ENCODE measurements at places on chromosomes 4 and X.

GRCh38 chrX:100695991-100696390, 35.9 kb downstream of the SYTL4 start:
- no peak for DNase-seq

- no peak for DNase-seq
Measured at GRCh38 chr4:118760092-118760491, 74.9 kb downstream of the METTL14 start.

GRCh38 chrX:148281920-148282319, 218.5 kb upstream of the AFF2 start:
- no peak for DNase-seq

DNA sequence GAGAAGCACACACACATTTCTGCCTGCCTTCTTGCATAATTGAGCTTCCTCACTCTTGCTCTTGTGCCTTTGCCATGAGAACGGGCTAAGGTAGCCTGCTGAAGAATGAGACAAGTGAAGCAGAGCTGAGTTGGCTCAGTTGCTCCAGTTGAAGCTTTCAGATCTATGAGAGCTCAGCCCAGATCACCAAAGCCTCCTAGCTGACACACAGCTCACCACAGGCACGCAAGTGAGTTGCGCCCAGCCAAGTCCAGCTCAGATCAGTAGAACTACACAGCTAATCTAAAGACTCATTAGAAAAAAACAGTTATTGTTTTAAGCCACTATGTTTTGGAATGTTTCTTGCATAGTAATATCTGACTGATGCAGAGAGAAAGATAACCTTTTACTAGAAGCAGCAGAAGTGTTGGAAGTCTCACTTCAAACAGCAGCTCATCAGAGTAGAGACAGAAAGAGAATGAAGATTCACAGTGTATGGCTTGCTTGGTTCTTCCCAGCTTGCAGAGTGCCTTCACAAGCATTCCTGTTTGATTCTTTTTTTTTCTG, 362.4 kb downstream of the MID1IP1 start:
- no peak for DNase-seq

DNA sequence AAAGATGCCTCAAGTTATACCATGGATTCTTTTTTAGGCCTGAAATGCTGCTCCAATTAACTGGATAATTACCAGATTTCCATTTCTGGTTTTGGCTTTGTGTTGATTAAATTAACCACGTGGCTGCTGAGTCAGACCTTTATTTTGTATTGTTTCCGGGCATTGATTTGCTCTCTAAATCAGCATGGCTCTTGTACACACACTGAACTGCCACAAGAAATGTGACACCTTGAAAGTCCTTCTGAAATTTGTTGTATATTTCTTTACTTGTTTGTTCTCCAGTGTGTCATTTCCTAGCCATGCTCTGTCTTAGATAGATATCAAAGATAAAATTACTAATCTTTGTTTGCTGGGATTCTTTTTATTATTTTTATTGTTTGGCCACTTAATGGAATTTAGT, 11.7 kb downstream of the MTTP start:
- DNase-seq, result no peak

DNA sequence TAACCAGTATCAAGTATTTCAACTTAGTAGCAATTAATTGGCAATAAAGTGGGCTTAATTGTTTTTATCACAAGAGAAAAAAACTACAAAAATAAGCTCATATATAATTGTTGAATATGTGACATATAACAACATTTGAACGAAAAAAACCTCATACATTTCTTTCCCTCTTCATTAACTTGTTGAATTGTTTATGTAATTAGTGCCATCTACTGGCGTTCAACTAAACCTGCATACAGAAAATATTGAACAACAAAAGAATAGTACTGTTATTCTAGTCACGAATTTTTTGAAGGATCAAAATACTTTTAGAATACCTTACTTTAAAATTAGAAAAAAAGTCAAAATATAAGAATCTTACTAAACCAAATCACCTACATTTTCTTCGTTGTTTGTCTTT, 586.5 kb upstream of the FTHL17 start:
- DNase-seq, result peak; percentile 3

DNA sequence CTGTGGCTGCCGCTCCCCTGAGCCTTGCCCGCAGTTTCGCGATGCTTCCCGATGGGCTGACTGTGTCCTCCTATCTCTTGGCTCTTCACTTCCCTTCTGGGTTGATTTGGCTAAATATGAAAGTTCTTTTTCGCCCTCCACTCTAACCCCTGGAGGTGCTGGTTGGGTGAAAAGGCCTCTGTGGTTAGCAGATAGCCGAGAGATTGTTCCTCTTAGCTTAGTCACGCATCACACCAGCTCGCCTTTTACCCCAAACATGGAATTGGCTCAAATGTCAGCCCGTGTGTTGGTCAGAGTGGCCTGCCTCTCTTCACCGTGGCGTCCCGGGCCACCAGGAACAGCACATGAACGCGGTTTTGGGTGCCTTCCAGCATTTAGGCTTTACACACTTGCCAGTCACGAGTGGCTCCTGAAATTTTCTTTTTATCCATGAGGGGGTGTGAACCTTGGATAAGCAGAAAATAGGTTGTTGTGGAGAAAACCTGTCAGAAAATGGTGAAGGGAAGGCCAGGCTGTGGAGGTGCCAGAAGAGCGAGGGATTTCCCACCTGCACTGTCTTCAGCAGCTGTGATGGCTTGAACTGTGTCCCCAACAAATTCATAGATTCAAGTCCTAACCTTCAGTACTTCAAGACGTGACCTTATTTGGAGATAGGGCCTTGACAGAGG, 8.9 kb downstream of the CLCN4 start:
- DNase-seq, result no peak

GRCh38 chr4:157514711-157515110, 294.2 kb downstream of the GRIA2 start:
- DNase-seq, result no peak

- no peak for DNase-seq
Measured at GRCh38 chrX:44874420-44875184, 1.6 kb downstream of the KDM6A start.

DNA sequence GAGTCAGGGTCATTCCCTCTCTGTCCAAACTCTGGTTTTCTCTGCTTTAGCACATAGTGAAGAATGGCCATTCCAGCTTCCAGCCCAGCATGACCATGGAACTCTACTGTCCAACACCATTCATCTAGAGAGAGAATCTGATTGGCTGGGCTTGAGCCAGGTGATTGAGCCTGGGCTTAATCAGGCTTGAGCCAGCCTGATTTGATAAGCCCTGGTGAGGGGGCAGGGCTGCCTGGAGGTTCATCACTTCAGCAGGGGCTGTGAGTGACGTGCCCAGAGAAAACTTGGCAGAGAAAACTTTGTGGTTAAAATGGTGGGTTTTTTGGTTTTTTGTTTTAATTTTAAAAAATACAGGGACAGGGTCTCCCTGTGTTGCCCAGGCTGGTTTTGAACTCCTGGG, 62.5 kb downstream of the KIAA0232 start:
- DNase-seq, result no peak

- no peak for DNase-seq
Measured at GRCh38 chrX:44299177-44299576, 44.3 kb downstream of the EFHC2 start.

- no peak for DNase-seq
Measured at GRCh38 chr4:10438924-10439323, 18.3 kb downstream of the ZNF518B start.

GRCh38 chr4:70356185-70356584, 4.4 kb upstream of the SMR3A start:
- DNase-seq, result no peak

DNA sequence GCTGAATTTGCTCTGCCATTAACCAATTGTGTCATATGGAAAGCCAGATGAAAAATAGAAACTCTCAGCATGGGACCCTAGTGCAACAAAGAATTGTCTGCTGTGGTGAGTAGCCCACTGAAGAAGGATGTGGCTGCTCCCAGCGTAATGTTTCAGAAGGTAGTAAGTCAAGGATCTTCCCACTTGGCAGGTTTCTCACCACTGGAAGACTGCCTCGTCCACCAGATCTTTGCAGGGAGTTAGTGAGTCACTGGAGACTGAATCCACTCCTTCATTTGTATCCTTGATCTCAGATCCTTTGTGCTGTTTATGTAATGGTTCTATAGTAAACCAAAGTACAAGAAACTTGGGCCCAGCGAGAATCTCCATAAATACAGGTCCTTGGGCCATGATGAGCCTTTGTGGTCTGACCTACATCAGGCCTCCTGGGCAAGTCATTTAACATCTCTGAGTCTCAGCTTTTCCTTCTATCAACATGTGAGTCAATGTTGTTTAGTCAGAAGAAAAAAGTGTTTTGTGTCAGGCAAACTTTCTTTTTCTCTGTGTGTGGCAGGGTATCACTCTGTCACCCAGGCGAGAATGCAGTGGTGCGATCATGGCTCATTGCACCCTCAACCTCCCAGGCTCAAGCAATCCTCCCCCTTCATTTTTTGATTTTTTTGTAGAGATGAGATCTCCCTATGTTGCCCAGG, 78.0 kb upstream of the CCDC160 start:
- no peak for DNase-seq

DNA sequence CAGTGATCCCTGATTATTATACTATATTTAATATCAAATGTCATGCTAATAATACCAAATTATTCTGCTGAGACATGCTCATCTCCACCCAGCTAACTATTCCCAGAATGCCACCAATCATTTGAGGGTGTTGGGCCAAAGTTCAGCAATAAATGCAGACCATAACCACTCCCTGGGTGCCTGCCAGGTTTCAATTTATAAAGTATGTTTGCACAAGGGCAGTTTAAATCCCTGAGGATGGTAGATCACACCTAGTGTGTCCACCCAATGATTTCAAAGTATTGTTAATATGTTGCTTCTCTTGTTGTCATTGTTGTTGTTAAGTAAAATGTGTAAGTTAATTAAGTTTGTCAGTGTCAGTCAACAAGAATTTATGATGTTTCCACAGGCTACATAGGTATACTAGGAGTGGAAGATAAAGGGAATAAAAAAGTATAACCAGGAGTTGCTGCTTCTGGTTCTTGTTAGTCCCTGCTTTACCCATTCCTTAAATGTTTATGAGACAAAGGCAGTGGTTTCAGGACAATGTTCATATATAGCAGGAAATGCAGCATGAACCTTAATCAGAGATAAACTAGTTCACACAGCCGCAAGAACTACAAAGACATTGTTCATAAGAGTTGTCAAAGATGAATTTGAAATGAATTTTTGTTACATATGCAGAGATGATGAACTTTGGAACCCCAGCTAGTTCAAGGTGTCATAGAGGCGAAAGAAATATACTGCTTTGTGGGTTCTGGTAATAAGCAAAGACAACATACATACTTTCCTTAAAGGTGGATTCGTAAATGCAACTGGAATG, 25.5 kb downstream of the HPGD start:
- no peak for DNase-seq

DNA sequence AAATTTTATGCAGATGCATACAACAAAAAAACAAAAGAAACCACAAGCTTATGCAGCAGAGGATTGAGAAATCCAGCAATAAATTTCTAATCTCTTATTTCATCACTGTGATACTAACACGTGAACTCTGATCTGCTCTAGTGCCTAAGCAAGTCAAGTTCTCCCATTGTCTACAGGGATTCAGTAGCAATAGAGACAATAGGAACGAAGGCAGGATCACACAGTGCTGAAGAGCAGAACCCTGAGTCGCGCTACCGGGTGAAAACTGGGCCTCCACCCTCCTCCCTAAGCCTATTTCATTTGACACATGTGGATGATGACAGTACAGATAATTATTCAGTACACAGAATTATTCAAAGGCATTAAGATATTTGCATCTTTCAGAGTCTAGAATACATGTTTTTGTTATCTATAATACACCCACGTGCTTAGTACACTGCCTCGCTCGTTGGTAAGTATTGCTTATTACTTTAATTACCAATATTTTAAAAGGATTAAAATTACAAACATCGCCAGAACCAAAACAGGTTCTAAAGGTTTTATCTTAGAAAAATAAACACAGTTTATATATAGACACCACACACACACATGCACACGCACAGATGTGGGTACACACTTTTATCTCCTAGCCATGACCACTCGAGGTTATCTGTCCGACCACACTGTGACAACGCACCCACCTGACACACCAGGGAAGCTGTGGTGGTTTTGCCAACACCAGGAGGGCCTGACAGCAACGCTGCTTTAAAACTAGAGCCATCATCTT, 60.1 kb downstream of the RFC1 start:
- no peak for DNase-seq

GRCh38 chr4:126604268-126604867, 1028.4 kb upstream of the INTU start:
- no peak for DNase-seq

- no peak for DNase-seq
Measured at GRCh38 chr4:90799895-90800294, 672.7 kb downstream of the CCSER1 start.

DNA sequence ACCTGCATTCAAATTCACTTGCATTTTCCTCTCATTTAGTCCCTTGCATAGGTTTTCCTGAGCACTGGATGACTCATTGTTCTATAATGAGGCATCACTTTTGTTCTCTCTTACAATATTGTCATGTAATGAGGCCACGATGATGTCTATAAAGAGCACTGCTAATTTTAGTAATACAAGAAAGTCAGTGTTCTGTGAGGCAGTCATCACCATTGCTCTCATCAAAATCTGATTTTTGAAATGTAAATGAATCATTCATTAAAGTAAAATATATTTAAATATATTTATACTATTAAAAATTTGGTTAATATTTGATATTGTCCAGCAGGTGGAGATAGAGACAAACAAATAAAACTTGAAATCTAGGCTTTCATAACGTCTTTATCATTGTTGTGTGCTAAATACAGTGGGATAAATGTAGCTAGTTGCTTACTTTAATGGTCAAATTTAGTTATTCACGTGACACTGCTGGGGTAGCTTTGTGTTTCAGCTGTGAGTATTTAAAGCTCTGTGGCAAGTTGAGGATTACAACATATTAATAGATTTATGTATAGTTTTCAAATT, 15.4 kb downstream of the HMGB2 start:
- DNase-seq, result no peak

DNA sequence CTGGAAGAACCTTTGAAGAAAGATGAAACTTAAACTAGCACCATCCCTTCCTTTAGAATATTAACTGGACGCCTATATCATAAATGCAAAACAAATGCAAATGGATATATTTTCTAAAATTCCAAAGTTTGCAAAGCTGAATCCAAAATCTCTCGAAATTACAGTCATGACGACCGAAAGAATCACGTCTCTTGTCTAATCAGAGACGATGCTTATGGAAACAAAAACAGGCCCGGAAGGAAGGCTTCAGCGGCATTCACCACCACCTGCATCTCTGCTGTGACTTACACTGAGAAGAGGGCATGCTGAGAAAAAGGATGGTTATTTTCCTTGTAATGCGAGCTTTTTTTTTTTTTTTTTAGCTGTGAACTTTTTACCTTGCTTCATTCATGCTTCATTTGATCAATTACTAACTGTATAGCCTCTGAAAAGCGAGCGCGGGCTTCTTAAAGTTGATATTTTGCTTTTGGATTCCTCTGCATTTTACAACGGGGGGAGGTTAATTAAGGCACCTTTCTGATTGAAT, 209.3 kb downstream of the SOWAHB start:
- DNase-seq, result no peak

- DNase-seq, result no peak
Measured at GRCh38 chrX:121851033-121851432, 803.6 kb downstream of the GLUD2 start.

GRCh38 chrX:32289356-32289755, 922.0 kb downstream of the DMD start:
- no peak for DNase-seq

GRCh38 chr4:39263895-39264294, 81.6 kb downstream of the WDR19 start:
- DNase-seq, result no peak

All from right renal cortex interstitium (tissue), 3 donors.